ENCODE measurements at places on chromosomes 3 and 15.
A peak's percentile ranks its signal among the peaks of the same experiment; 100 is the strongest.

GRCh38 chr3:126811530-126811929 is 107.5 kb downstream of the CHCHD6 start:
- no peak for DNase-seq

DNA sequence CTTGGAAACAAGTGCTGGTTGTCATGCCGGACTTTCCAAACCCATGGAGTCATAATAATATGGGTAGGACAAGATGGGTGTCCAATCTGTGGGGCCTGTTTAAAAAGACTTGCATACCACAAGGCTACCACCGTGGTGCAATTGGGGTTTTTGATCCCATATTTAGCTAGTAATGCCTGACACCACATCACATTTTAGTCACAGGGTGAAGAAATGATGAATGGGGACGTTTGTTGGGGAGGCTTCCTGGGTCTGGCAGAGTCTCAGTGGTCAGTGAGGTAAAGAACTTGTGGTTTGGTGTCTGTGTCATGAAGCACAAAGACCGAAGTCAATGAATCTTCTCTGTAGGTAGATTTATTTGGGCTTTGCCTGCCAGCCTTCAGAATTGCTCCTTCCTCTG is 31.0 kb downstream of the P3H2 start:
- no peak for DNase-seq

DNA sequence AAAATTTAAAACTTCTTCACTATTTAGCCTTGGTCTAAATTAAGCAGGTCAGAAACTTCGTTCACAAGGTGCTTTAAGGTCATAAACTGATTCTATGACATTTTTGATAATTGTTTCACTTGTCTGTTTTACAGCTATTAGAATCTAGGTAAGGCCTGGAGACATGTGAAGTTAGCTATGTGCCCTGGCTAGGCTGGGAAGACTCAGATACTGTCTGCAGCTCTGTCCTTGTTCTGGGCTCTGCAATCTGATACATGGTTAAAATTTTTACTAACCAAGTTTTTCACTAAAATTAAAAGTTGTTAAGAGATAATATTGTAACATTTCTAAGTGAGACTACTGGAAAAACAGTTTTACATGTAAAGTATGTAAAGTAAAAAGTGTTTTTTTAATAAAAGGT is 479.6 kb upstream of the EPHA6 start:
- no peak for DNase-seq

- DNase-seq = no peak
Measured at GRCh38 chr15:88029696-88030095, 226.8 kb downstream of the NTRK3 start.

DNA sequence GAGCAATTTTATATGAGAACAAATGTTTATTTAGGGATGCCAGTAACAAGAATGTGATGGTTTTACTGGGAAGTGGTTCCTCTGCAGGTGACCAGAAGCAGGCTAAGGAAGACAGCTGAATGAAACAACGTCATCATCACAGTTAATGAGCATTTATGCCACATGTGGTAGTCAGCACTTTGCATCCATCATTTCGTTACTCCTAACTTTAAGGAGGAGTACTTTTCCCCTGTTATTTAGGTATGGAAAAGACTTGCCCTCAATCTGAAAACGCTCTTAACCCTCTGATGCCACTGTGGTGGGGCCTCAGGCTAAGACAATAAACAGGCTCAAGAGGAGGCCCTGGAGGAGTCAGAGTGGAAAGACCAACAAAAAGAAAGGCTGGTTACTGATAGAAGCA is 31.2 kb downstream of the INTS14 start:
- no peak for DNase-seq

GRCh38 chr3:4814305-4814903 is 164.8 kb upstream of the BHLHE40 start:
- DNase-seq = no peak

- no peak for DNase-seq
Measured at GRCh38 chr15:38651328-38652038, 86.9 kb upstream of the RASGRP1 start.

- DNase-seq = peak; percentile 50
Measured at GRCh38 chr3:168812234-168812633, 716.5 kb upstream of the GOLIM4 start.

DNA sequence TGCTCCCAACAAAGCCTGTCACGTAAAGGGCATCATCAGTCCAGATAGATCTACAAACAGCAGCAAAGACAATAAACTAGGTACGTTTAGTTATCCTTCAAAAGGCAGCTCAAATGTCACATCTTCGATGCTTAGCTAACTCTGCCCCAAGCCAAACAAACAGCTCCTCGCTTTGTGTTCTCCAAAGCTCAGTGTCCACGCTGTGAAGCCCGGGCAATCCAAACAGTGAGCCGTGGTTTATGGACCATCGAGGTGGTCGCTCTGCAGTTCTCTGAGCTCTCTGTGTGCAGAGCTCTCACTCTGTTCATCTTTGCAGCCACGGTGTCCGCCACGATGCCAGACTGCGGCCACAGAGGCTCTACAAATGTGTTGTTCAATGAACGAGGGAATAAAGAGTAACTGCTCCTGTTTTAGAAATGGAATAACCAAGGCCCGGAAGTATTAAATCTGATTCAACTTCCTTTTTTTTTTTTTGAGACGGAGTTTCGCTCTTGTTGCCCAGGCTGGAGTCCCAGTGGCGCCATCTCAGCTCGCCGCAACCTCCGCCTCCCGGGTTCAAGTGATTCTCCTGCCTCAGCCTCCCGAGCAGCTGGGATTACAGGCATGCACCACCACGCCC is 117.2 kb upstream of the FAM174B start:
- no peak for DNase-seq

- DNase-seq = no peak
Measured at GRCh38 chr3:191358929-191359328, 28.6 kb upstream of the UTS2B start.

GRCh38 chr15:57611938-57612337 is 20.2 kb downstream of the MYZAP start:
- no peak for DNase-seq

DNA sequence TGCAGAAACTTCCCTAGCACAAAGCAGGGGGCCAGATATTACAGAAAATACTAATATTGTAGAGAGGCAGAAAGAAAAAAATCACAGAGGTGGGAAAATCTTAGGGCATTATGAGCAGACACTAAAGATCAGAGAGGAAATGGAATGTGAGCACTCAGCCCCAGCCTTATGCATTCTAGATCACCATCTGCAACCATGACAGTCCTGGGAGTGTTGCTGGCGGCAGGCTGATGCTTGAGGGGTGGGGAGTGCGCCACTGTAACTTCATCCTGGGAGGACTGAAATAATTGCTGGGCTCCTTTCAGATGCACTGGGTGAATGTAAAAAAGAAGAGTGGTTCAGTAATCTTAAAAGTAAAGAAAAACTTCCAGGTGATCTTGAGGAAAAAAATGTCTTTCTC is 427.6 kb upstream of the SEMA6D start:
- no peak for DNase-seq

- DNase-seq = no peak
Measured at GRCh38 chr3:12509466-12509865, 25.2 kb downstream of the TSEN2 start.

GRCh38 chr3:87351937-87352336 is 75.6 kb upstream of the POU1F1 start:
- DNase-seq = no peak

All from ecto neural progenitor cell (in vitro differentiated cells).